ENCODE measurements at places on chromosomes 3 and 15.

DNA sequence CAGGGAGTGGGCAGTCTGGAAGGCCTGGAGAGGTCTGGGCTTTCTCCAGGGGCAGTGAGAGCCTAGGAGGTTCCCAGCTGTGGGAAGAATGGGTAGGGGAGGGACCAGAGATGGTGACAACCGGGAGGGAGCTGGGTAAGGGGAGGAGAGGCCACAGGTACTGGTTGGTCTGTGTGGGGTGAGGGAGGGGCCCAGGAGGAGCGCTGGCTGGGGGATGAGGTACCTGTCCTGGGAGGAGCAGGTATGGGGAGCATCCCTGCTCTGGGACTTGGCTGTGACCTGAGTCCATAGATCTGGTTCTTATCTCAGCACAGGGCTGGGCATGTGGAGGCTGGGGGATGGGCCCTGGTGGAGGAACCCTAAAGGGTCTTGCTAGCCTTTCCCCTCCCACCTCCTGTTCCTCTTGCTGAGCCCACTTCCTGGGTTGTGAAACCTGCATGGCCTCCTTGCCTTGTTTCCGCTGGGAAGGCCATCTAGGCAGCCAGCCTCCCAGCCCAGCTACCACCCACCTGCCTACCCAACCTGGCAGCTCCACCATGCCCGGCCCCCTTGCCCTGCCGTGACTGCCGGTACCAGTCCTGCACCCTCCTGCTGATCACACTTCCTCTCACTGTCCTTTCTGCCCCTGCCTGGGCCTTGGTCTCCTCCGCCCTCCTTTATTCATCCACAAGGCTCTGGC is 11.0 kb downstream of the PRKCD start:
- DNase-seq: no peak

DNA sequence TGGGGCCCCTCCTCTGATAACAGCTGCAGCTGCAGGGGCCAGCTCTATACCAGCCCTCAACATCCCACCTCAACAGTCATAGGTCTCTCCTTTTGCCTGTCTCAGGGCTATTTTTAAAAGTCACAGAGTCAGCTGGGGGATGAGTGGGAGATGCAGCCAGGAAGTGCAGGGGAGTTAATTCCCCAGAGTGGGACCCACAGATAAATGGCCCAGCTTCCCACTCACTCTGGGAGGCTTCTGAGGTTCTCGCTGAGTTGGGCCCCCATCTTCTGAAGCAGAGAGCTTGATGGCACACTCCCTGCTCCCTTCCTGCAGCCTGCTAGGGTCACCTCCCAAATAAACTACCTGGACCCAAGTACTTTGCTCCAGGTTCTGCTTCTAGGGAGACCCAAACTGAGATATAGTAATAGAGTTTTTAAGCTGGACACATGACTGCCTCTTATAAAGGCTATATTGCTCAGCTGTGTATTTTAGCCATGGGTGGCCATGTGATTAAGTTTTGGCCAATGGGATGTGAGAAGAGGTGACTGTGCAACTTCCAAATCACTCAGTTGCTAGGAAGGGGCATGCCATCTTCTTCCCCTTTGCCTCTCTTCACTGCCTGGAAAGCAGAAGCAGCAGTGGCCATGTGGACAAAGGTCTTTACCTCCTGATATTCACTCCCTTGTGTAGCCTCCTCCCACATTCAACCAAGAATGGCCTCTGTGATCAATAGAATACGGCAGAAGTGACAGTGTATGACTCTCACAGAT is 15.5 kb upstream of the VIPR1 start:
- DNase-seq: no peak

- DNase-seq: no peak
Observed at GRCh38 chr15:83567318-83567717, 86.6 kb upstream of the ADAMTSL3 start.

DNA sequence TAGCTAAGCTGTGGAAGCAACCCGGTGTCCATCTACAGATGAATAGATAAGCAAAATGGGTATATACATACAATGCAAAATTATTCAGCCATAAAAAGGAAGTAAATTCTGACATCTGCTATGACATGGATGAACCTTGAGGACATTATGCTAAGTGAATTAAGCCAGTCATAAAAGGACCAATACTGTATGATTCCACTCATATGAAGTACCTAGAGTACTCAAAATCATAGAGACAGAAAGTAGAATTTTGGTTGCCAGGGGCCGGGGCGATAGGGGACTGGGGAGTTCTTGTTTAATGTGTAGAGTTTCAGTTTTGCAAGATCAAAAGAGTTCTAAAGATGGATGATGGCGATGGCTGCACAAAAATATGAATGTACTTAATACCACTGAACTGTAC is 10.3 kb downstream of the EID1 start:
- DNase-seq: no peak

DNA sequence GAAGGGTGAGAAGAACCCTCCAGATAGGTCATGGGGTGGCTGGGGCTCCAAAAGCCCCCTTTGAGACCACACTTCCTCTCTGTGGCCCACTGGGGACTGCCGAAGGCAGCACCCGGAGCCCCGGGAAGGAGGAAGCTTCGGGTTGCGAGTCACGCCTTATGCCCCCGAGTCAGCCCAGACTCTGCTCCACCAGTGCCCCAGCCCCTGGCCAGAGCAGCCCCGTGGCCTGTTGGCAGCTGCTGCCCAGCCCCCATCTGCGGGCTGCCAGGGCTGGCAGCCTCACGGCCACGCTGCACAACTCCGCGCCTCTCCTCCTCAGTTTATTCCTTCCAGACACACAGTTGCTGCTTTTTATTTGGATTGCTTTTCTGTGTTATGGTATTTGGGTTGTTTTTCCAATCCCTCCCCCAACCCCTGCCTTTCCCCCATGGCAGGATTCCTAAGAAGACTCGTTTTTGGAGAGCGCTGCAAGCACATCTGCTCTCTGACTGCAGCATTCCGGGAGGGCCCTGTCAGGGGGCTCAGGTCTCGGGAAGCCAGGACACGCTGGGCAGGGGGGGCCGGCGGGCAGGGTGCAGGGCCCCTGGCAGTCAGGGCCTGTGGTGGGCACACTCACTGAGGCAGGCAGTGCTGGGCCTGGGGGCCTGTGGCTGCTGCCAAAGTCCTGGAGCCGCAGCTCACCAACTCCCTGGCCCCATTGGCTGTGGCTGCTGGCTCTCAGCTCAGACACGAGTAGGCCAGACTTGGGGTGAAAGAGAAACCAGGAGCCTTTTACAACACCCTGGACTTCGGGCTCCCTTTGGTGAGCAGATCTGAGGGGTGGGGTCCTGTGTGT is 20.2 kb downstream of the MAGEF1 start:
- peak; percentile 75 for DNase-seq

GRCh38 chr3:196192036-196192523 is 19.1 kb downstream of the ZDHHC19 start:
- DNase-seq: no peak

- no peak for DNase-seq
Observed at GRCh38 chr15:89932880-89933279, 20.1 kb upstream of the ARPIN start.

DNA sequence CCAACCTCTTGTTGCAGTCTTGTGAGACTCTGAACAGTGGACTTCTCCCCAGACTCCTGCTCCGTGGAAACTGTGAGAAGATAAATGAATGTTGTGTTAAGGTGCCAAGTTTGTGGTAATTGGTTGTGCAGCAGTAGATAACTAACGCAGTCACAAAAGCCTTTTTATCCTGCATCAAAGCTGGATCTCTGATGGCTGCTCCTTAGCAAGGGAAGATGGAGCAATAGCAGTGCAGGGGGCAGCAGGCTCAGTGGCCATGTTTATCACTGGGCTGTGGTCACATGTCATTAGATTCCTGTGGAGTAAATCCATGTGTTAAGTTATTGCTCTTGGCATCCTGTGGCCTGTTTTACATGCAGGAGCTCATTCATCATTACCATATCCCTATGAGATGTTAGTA is 13.5 kb downstream of the CMTM7 start:
- DNase-seq: no peak

DNA sequence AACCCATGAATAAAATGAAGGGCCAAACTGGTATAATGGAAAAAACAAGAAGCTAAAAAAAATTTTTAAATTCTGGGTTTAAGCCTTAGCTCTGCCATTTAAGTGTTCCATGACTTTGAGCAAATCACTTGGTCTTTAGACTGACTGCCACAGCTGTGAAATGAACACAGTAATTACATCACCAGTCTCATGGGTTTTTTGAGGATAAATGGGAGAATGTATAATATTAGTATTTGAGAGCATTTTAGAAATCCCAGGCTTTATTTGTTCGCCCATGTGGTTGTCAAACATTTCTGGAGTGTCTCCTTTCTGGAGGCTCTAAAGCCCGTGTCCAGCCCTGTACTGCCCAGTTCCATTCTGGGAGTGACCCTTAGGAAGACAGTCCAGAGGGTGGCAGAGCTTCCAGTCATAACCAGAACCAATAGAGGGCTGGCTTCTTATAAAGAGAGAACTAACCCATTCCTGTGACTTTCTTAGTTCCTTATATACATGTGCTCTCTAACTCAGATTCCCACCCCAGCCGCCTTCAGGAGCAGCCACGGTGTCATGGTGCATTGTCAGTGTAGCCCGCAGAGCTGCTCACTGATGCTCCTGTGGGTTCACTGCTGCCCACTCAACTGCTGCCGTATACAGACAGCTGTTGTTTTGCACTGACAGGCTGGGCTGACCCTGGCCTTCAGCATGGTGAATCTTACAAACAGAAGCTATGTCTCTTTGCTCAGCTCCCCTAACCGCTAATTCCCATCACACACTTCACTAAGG is 44.7 kb downstream of the BOC start:
- DNase-seq: no peak

DNA sequence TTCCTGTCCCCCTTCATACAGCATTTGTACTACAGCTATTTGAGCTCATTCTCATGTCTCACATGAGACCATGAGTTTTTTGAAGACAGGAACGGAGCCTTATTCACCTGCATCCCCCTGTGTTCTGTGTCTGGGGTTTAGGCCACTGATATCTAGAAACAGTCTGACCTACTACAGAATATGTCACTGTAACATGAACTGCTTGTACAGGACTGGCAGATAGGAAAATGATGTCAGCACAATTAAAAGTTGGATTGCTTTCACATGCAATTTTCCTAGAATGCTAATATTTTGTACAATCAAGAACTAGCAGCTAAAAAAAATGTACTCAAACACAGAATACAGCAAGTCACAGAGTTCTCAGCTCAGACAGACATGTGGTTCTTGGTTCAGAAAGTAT is 90.8 kb upstream of the FGF12 start:
- no peak for DNase-seq

DNA sequence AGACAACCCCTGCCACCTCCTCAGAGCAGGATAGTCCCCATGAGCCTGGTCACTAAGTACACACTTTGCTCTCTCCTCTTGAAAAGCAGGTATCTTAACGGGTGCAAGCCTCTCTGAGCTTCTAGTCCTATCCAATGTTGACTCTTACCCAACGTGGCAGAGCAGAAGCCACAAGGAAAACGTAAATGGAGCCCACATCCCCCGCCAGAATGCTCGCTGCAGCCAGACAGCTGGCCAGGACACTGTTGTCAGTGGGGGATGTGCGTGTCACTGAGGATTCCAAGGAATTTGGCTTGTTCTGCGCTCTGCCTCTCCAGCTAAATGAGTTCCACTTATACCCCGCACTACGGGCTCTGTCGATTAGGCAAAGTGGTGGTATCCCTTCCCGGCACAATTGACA is 67.8 kb upstream of the IGF1R start:
- no peak for DNase-seq
